Mesothelial cell of epicardium (in vitro differentiated cells): ENCODE measurements at places on chromosomes 3 and 15.

GRCh38 chr3:194184265-194184751, 48.4 kb downstream of the HES1 start:
- no peak for DNase-seq

DNA sequence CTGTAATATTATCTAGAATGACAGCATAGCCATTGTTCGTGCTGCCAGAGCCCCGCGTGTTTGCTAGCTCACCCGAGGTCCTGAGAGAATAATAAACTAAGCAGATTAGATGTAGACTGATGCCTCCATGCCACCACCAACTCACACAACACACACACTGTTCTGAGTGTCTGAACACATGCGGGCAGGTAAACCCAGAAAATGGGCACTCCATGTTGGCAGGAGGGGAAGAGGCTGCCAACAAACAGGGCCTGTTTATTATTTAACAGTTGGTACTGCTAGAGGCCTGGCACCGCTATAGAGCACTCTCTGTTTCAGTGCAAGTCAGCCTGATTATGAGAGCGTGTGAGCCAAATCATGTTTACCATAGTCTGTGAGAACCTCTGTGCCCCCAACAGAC, 299.0 kb downstream of the ZBTB20 start:
- DNase-seq: no peak

DNA sequence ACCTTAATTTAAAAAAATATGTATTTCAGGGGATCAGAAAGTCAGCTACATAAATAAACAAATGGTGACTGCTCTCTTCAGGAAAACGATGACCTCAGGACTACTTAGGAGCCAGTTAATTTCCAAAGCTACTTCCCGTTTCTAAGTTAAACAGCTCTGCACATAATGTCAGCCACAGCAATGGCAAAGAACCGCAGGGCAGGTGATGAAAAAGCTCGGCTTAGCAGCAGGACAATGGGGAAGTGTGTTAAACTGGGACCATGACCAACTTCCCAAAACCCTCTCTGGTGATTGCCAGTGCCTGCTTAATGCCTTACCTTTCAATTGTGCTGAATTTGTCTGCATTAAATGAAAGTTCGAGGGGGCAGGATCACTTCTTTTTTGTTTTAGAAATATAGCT, 258.9 kb downstream of the FHIT start:
- no peak for DNase-seq

DNA sequence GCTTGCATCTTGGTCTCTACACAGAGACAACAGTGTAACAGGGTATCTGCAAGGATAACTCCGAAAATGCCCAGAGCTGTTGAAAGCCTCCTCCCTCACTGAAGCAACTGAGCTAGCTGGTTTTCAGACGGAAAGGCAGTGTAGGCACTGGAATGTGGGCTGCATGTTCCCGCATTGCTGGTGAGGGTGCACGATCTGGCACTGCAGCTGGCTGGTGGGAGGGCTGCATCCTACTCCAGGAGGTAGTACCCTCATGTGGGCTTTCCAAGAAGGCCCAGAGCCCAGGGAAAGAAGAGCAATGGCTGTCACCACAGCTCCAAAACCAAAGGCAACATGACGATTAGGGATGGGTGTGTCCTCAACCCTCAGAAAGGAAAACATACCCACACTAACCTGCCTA, 28.7 kb upstream of the RPS17 start:
- no peak for DNase-seq

DNA sequence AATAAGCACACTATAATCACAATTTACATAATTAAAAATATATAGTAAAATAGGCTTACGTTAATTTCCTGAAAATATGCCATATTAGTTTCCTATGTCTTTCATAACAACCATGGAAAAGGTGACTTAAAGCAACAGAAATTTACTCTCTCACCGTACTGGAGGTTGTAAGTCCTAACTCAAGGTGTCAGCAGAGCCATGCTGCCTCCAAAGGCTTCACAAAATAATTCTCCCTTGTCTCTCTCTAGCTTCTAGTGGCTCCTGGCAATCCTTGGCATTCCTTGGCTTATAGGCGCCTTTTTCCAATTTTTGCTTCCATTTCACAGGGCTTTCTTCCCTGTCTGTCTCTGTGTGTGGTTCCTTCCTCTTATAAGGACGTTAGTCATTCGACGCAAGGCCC, 7.6 kb downstream of the SI start:
- no peak for DNase-seq

GRCh38 chr3:187208159-187208558, 10.9 kb downstream of the RTP1 start:
- no peak for DNase-seq

- DNase-seq: no peak
Measured at GRCh38 chr3:26915208-26915607, 292.6 kb downstream of the LRRC3B start.

GRCh38 chr3:152322756-152323155, 54.0 kb downstream of the MBNL1 start:
- no peak for DNase-seq

GRCh38 chr3:38925351-38925750, 109.3 kb upstream of the SCN10A start:
- no peak for DNase-seq

DNA sequence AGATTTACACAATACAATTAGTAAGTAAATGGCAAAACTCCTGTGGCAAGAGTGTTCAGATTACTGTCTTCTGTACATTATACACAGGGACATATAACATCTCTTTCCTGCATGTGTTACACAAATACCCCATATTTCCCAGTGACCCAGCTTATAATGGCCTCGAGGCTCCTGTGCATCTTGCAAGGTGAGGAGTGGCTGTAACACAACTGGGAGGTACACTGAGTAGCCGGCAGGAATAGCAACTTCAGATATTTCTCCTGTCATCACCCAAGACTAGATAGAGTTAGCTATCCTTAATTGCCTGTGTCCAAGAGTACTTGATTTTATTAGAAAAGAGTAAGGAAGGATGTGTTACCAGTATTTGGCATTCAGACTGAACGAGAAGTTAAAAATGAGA, 5.6 kb downstream of the GMPS start:
- no peak for DNase-seq

DNA sequence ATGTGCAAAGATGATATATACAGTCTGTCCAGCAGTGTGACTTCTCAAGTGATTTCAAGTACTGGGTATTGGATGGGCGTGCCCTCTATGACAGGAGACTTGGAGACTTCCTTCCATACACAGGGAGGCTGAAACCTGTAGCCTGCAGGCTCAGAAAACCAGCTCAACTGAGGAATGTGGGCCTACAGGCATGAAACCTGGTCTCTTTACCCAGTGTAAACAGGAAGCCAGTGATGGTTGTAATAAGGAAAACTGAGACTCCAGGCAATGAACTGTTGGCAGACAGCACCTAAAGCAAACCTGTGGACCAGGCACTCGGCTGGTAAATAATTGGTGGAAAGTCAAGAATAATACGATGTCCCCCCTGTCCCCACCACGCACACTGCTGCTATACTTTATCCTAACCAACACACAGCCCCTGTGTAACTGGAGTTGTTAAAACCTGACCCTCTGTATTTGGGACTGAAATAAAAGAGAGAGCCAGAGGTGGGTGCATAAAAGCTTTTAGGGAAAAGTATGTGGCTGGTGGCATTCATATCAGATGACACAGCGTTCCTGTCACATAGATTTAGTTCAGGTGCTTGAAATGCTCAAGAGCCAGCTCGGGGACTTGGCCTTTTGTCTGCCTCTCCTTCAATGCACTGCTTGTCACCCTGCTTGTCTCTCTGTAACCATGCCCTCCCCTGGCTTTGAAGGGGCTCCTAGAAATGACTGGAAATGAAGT, 144.7 kb downstream of the TPRG1 start:
- DNase-seq: no peak

- no peak for DNase-seq
Measured at GRCh38 chr3:148923592-148923991, 58.5 kb downstream of the CPA3 start.

GRCh38 chr15:88019656-88020055, 236.9 kb downstream of the NTRK3 start:
- no peak for DNase-seq

GRCh38 chr15:87667643-87668042, 588.9 kb downstream of the NTRK3 start:
- DNase-seq: no peak

DNA sequence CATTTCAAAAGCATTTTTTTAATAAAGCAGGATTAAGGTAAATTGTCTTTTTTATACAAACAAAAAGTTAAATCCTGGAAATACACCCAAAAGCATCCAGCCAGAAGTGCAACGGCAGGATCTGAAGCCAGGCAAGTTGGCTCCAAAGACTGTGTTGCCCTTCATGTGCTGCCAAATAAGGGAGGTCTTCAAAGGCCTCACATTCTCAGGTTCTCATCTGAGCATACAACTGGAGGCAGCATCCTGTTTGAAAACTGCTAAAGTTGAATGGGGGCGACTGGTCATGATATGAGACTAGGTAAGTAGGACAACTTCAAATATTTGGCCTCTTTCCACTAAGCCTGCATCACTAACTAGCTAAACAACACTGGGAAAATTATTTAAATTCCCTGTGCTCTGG, 52.2 kb downstream of the IMPG2 start:
- no peak for DNase-seq

DNA sequence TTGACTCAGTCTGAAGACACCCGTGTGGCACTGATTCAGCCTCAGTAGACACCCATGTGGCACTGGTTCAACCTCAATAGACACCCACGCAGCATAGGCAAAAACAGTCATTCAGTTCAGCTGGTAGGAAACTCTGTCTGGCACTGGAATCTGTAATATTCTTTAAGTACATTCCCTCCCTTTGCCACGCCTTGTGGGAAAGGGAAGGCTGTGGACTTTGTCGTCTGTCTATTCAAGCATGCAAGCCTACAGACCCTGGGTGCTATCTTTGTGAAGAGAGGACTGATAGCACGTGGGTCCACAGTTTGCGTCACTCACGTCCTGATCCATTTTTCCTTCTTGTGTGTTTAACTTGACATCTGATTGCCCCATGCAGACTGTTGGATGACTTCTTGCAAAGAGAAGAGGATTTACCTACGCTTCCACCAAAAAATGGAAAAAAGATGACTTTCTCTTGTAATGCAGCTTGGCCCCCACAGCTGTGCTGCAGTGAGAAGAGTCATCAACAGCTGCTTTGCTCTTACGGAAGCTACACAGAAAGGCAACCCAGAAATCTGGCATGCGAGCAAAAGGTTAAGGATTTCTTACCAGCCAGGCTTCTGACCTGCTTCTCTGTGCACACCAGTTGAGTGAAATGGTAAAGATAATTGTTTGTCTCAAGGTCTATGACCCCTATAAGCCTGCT, 278.1 kb downstream of the ULK4 start:
- DNase-seq: no peak

- no peak for DNase-seq
Measured at GRCh38 chr15:89556413-89557262, 18.6 kb upstream of the TICRR start.
